HCT116 (cell line): ENCODE measurements at places on chromosomes 13 and 19.

DNA sequence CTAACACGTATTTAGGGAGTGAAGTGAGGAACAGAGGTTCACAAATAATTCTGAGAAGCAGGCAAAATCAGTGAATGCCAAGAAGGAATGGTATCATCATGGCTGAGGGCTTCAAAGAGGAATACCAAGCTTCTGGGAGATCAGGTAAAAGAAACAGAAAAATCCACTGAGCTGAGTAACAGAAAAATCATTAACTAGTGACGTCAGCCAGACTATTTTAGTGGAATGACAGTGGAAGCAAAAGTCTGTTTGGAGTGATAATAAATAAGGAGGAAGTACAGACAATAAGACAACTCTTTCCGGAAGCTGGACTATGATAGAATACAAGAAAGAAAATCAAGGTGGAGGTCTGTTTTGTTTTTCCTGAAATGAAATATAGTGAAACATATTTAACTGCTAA is 83.5 kb downstream of the SACS start:
- DNase-seq = no peak

- DNase-seq = no peak
These were observed at the start of gene PRR19 for GRCh38 chr19:42301646-42302203. TSS of gene PRR19 (plus strand) at chr19:42302132. CDS start at chr19:42309585, 7,453 bp downstream.

- DNase-seq = no peak
These were observed 11.4 kb downstream of the TPGS1 start for GRCh38 chr19:518598-519231.

GRCh38 chr13:70623239-70623638 is 515.0 kb upstream of the KLHL1 start:
- DNase-seq = no peak

DNA sequence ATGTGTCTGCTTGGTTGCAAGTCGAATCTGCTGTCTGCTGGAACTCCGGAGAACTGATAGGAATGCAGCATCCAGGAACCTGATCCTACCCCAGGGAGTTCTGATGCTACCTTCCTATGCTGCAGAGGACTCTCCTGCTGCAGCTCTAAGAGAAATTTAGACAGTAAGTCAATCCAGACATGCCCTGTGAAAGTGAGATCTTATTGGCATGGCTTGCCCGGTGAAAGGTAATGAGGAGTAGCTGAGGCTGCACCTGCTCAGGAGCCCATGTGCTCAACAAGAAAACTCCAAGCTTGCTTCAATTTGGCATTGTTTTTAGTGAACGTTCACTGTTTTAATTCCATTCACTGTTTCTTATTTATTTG is 217.3 kb upstream of the SERP2 start:
- no peak for DNase-seq

DNA sequence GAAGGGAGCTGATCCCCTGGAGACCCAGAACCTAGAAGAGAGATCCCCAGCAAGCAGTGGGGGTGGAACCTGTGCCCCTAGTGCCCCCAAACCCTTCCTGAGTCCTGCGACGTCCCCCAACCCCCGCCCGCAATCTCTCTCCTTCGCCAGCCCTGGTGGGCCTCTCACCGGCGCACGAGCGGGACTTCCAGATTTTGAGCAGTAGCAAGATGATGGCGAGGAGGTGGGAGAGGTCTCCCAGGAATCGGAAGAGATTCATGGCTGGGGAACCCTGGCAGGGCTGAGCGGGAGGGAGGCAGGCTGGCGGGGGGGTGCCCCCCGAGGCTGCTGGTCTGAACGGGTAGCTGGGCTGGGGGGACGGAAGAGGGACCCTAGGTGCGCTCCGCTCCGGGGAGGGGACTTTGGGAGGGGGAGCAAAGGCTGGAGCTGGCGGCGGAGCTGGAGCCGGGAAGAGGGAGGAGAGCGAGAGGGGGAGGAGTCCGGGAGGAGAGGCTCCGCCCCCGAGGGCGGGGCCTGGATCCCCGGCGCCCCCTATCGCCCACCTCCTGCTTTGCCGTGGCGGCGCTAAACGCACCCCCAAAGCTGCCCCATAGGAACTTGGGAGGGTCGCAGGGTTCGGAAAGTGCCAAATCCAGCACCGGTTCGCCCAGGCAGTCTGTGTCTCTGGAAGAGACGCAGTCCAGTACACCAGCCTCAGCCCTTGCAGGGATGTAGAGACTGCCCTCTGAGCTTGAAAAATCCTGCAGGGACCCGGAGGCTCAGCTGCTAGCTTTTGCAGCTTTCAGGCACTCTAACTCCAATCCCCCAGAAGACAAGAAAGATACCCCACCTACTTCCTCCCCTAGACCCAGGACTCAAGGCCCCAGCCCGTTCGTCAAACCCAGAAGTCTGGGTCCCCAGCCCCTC is at the start of gene KDELR1:
TSS of gene KDELR1 (minus strand) at position 452 of the 906 bp plus-strand sequence. CDS start at position 259, 193 bp downstream.
- DNase-seq = no peak
